Suprapubic skin (tissue), 4 donors: ENCODE measurements at places on chromosomes 12 and 14.

DNA sequence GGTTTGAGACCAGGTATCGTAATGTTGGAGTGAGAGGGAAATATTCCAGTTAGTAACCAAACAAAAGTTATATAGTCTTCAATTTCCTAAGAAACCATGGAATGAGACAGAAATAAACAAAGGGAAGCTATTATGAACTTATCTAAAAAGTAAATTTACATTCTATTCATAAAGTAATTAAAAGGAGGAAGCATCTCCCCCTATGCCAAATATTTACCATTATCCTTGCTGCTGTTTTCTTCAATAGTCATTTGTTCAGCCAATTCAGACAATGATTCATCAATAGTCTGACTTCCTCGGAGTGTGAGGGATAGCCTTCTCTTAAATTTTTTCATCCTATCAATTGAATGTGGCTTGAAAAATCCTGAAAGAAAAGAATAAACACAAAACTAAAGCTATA, 65.7 kb downstream of the CDK17 start:
- DNase-seq, result no peak

- DNase-seq, result no peak
Observed at GRCh38 chr12:97609957-97610356, 147.4 kb downstream of the RMST start.

GRCh38 chr12:93572712-93573551, 457 bp downstream of the SOCS2 start:
- DNase-seq, result peak; percentile 69

DNA sequence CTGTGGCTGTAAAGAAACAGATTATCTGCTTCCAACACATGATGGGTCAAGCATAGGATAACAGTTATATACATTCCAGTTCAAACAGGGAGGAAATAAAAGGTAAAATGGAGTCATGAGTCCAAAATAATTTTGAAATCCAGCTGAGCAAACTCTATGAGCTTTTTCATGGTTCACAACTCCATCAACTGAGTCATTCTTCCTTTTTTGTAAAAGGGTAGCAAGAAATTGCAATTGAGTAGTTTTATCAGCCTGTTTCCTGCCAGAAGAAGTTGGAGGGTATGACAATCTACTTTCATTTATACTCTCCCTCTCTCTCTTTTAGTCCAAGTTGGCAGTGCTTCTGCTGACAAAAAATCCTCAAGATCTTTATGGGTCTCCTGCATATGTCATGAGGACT, 95.6 kb downstream of the CPNE8 start:
- DNase-seq, result no peak

GRCh38 chr12:103244596-103244995, 251.2 kb downstream of the C12orf42 start:
- DNase-seq, result no peak

DNA sequence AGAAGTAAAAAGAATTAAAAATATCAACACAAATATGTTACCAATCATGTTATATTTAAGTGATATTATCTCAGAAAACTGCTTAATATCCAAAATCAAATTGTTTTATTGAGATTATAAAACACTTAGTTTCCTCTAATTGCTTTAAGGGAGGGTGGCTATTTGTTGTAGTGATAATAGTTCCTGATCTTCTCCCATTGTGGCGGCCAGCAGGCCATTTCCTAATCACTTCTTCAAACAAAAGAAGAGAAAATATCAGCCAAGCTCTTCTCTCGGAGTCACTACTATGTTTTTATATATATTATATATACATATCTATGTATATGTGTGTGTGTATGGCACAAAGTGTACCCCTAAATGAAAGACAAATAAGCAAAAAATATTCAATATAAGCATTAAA, 31.5 kb downstream of the ERO1A start:
- DNase-seq, result no peak

GRCh38 chr12:129614221-129614885, 289.5 kb downstream of the TMEM132D start:
- DNase-seq, result no peak
